Spinal cord (tissue), 10 donors: ENCODE measurements at places on chromosomes 13 and 19. TPM values are rescaled to one million over a fixed set of nuclear protein-coding genes. Genes with fewer than 3 reads are reported as not detected.

DNA sequence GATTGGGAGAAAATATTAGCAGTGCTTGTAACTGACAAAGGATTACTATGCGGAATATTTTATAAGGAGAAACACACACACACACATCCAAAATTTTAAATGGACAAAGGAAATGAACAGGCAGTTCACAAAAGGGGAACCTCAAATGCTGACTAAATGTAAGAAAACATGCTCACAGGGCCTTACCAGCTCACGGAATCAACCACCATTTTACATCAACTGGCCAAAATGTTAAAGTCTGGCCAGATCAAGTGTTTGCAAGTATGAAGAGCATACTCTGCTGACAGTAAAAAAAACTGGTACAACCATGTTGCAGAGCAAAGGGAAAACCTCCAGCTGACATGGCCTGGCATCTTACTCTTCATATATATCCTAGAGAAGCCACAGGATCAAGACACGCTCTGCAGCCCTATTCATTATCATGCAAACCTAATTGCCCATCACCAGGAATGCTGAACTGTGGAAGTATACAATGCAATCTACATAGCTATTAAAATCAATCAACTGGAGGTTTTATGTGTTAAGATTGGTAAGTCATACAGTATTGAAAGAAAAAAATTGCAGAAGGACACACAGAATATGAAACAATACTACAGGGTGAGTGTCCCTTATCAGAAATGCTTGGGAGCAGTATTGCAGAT, 124.4 kb downstream of the RNF17 start:
- H3K36me3 ChIP-seq: peaks cover 27% of the 10 kb centered on the region
- no peak overlapping the region for H3K27ac ChIP-seq
- no peaks in the 10 kb centered on the region for H3K27me3 ChIP-seq
- H3K4me3 ChIP-seq: no peak overlapping the region
- DNase-seq: no peak

DNA sequence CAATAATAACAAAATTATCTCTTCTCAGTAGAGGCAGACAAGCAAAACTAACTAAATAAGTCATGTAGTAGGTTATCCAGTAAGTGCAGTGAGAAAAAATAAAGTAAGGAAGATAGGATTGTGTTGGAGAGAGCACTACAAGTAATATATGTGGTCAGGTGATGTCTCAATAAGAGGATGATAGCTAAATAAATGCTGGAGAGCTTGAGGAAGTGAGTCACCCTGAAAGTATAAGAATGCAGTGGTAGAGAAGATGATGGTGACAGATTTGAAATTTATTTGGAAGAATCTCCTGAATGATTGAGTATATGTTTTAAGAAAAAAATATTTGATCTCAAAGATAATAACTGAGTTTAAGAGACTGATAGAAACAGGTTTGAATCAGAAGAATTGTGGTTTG, 152.2 kb upstream of the PRR20A start:
- no peak overlapping the region for H3K27ac ChIP-seq
- DNase-seq: no peak
- H3K27me3 ChIP-seq: no peaks in the 10 kb centered on the region
- no peak overlapping the region for H3K4me3 ChIP-seq
- H3K36me3 ChIP-seq: no peaks in the 10 kb centered on the region

DNA sequence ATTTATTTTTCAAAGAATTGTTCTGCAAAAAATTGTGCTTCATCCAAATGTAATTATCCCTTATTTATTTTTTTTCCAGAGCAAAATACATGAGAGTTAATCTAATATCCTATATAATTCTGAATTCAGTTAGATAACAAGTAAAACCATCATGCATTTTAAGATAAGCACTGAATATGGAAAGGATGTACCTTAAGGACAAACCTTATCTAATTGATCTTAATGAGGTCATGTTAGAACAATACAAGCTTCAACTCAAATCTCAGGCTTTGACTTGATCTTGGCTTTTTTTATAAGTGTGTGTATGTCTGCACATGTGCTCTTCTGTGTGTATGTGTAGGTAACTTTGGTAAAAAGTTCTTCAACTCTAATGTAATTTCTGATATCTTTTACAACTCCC, 1828.8 kb downstream of the PCDH9 start:
- no peak overlapping the region for H3K27ac ChIP-seq
- no peaks in the 10 kb centered on the region for H3K4me1 ChIP-seq
- no peaks in the 10 kb centered on the region for H3K27me3 ChIP-seq
- no peaks in the 10 kb centered on the region for H3K36me3 ChIP-seq
- no peak for DNase-seq

DNA sequence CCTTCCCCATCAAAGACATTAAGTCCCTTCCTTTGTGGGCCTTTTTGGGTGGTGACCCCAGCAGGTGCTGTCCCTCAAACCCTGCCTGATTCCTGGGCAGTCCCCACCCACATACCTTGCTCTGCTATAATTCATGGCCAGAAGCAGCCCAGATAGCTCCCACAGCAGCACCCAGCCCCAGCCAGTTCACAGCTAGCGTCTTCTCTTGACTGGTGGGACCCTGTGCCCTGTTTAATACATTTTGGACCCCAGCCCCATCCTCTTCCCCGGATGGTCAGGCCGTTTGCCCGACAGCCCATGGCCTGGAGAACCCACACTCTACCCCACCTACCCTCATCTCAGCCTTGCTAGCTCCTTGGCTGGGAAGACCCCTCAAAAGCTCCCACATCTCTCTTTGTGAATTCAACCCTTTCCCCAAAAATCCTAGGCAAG, 2.1 kb downstream of the CCDC106 start:
- no peaks in the 10 kb centered on the region for H3K27me3 ChIP-seq
- no peak overlapping the region for H3K27ac ChIP-seq
- DNase-seq: no peak
- H3K36me3 ChIP-seq: peaks cover 61% of the 10 kb centered on the region

POU2F2 gene
- 2.9 TPM for total RNA-seq

- no peaks in the 10 kb centered on the region for H3K36me3 ChIP-seq
- H3K4me3 ChIP-seq: no peak overlapping the region
- no peak for DNase-seq
- H3K27me3 ChIP-seq: no peaks in the 10 kb centered on the region
- H3K27ac ChIP-seq: no peak overlapping the region
- no peaks in the 10 kb centered on the region for H3K4me1 ChIP-seq
These were observed 570.3 kb downstream of the PCDH9 start for GRCh38 chr13:66659701-66660467.

SOX21 gene
- total RNA-seq: 2.3 TPM

GRCh38 chr19:1765232-1765903, 12.1 kb downstream of the ONECUT3 start:
- no peak overlapping the region for H3K4me3 ChIP-seq
- DNase-seq: no peak
- no peak overlapping the region for H3K27ac ChIP-seq

DNA sequence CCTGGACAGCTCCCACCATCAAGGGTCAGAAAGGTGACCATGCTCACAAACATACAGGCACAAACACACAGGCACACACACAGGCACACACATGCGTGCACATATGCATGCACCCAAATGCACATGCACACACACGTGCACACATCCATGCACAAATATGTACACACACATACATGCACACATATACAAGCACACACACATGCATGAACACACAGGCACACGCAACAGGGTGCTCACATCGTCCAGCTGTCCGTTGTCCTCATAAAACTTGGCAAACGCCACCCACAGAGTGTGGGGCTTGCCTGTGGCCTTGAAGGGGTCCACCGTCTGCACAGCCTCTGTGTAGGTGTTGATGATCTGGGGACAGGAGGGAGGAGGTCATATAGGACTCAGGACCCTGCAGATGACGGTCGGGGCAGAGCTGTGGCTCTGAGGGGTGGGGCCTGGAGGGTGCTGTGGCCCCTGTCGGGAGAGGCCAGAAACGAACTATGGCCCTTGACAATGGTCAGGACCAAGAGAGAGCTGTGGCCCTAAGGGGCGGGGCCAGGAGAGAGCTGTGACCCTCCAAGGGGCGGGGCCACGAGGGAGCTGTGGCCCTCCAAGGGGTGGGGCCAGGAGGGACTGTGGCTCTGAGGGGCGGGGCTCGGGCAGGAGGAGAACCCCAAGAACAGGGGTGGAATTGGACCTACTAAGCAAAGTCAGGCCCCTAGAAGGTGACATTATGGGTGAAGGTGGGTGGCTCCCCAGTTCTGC, 6.2 kb downstream of the XAB2 start:
- peaks cover 8% of the 10 kb centered on the region for H3K4me1 ChIP-seq
- H3K27ac ChIP-seq: no peak overlapping the region
- H3K4me3 ChIP-seq: no peak overlapping the region
- H3K36me3 ChIP-seq: peaks cover 100% of the 10 kb centered on the region

DNA sequence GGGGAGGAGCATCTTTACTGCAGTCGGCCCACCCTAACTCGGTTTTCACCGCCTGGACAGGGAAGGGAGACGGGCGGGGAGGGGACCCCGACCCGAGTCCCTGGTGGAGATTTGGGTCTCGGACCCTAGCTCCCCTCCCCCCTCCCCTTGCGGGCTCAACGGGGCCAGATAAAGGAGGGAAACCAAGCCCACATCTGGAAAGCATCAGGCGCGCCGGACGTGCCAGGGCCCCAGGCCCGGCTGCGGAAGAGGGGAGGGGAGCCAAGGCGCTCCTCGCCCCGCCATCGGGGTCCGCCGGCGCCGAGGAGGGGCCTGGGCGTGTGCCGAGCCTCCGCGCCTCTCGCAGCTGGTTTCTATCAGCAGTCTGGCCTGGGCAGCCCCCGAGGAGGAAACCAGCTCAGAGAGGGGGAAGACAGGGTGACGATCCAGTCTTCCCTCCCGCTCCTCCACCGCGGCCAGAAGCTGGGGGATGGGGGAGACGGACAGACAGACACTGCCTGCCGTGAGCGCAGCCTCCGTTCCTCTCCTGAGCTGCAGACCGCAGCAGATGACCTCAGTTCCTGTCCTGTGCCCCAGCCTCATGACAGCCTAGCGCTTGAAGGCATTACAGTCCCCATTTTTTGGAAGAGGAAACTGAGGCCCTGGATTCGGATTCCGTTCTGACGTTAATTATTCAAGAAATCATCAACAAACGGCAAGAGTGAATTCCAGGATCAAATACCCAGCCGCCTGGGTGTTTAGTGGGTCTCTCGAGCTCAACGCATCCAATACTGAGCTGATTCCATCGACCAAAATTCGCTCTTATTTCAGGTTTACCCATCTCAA, 3.6 kb upstream of the GNG8 start:
- peak overlapping the region; percentile 84 for H3K27ac ChIP-seq
- DNase-seq: no peak
- H3K27me3 ChIP-seq: peaks cover 9% of the 10 kb centered on the region

- no peak for DNase-seq
- H3K36me3 ChIP-seq: peaks cover 8% of the 10 kb centered on the region
- no peak overlapping the region for H3K27ac ChIP-seq
- peaks cover 9% of the 10 kb centered on the region for H3K27me3 ChIP-seq
These were observed 24.2 kb upstream of the TMEM255B start for GRCh38 chr13:113734826-113735125.

- H3K27me3 ChIP-seq: no peaks in the 10 kb centered on the region
- H3K4me3 ChIP-seq: no peak overlapping the region
- H3K27ac ChIP-seq: no peak overlapping the region
- H3K4me1 ChIP-seq: no peaks in the 10 kb centered on the region
- no peak for DNase-seq
- H3K36me3 ChIP-seq: no peaks in the 10 kb centered on the region
These were observed 395.8 kb upstream of the KLF12 start for GRCh38 chr13:74530011-74530410.

- H3K36me3 ChIP-seq: no peaks in the 10 kb centered on the region
- DNase-seq: no peak
- no peaks in the 10 kb centered on the region for H3K4me1 ChIP-seq
- H3K27me3 ChIP-seq: no peaks in the 10 kb centered on the region
These were observed 299.8 kb downstream of the KLF5 start for GRCh38 chr13:73358606-73359095.

GRCh38 chr13:60398907-60399589, 2.0 kb downstream of the TDRD3 start:
- H3K36me3 ChIP-seq: no peaks in the 10 kb centered on the region
- H3K4me1 ChIP-seq: no peaks in the 10 kb centered on the region

DNA sequence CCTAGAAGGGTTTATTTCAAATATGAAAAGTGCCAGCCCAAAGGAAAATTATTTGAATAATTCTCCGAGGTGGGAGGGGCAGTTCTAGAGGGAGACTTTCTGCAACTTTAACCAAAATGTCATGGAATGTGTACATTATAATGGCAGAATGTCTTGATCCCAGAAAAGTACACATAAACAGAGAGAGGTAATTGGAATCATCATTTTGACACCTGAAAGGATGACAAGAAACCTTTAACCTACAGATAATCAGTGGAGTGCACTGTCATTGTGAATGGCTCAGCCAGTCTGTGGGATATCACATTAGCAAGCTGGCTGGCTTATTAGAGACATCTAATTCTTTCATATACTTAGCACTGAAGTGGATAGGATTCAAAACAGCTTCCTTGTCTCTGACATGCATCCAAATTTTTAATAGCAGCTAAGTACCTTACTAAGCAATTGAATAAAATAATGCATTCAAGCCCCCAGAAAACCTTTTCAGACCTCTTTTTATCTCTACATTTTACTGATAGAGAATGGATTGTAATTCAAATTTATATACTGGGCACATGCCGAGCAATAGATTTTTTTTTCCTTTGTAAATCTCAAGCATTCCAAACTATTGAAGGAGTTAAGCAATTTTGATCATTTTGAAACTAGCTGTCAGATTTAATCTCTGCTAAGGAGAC, 468.6 kb downstream of the COG6 start:
- no peak for DNase-seq
- no peaks in the 10 kb centered on the region for H3K27me3 ChIP-seq

GRCh38 chr19:12843999-12844732, 5.9 kb downstream of the MAST1 start:
- H3K27ac ChIP-seq: no peak overlapping the region
- peaks cover 42% of the 10 kb centered on the region for H3K36me3 ChIP-seq
- H3K27me3 ChIP-seq: peaks cover 17% of the 10 kb centered on the region
- DNase-seq: no peak
- H3K4me3 ChIP-seq: no peak overlapping the region
